ENCODE measurements at places on chromosomes 3 and 15. TPM values are rescaled to one million over a fixed set of nuclear protein-coding genes. Genes with fewer than 3 reads are reported as not detected.

CPLX3 gene
- not detected for total RNA-seq

NUP210 gene
- total RNA-seq, result 4.8 TPM

SEMA3B gene
- total RNA-seq, result 26.0 TPM

STT3B gene
- total RNA-seq, result 92.3 TPM

C3orf85 gene
- not detected for total RNA-seq

ZKSCAN7 gene
- total RNA-seq, result 6.2 TPM

KNL1 gene
- total RNA-seq, result 1.6 TPM

ST6GAL1 gene
- total RNA-seq, result 80.3 TPM

ANKRD34C gene
- 0.42 TPM for total RNA-seq

RTP3 gene
- not detected for total RNA-seq

PLA2G4E gene
- total RNA-seq, result not detected

EIF4E3 gene
- 22.2 TPM for total RNA-seq

SPTSSB gene
- 0.16 TPM for total RNA-seq

All from aorta (tissue), 5 donors.